Ovary (tissue), 10 donors: ENCODE measurements at places on chromosomes 2 and 18.

DNA sequence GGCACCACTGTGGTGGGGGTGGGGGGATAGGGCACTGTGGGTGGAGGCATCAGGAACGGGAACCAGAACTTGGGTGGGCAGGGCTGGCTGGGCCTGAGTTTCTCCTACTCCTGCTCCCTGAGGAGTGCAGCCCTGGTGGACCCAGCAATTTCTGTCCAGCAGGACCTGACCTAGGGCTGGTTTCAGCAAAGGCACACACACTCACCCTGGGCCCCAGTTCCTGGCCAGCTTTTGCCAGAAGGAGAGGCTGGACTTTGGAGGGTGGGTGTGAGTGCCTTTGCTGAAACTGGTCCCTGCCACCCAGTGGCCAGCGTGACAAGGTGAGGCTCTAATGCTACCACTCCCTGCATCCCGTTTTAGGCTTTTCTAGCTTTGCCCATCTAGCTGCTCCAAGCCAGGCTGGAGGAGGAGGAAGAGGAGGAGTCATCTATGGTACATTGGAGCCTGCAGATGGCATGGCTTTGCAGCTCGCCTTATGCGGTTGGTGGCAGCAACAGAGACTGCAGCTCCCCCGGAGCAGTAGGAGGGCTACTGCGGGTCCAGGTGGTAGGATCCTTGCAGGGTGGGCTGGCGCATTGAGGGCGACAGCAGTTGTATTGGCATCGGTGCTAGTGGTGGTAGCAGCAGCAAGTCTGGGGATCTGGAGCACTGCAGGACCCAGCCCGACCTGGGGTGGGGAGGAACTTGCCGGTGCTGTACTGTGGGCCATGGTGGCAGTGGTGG, 40.4 kb upstream of the IMP4 start:
- no peak for DNase-seq

DNA sequence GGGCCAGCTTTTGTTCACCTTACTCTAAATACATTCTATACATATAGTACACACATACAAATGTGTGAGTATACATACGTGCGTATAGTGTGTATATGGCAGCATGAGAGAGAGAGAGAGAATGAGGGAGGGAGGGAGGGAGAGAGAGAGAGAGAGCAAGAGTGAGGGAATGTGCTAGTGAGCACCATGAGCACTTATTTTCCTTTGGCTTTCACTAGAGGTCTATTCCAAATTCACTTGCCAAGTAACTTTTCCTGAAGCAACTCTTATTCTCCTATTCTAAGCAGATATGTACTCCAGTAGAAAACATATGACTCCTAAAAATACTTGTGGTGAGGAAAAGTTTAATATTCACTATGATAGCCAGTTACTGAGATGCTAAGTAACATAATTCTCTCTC, 85.7 kb downstream of the COBLL1 start:
- no peak for DNase-seq

DNA sequence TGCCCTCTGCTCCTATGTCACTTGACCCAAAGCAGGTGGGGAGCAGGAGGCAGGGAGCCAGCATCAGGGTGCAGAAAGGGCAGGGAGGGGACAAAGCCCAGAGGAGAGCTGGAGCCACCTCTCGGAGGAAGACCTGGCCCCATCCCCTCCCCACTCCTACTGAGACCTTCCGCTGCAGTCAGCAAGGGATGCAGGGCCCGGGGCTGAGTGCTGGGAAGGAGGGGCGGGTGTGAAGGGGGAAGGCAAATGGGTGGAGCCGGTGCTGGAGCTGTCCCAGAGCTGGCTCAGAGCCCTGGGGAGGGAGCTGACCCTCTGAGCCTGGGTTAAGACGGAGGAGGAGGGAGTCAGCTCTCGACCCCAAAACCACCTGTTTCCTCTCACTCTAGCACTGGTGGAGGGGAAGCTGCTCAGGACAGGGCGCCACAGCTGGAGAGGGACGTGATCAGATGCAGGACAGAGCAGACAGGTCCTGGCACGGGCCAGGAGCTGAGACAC, 33.8 kb downstream of the HS1BP3 start:
- peak; percentile 94 for DNase-seq

DNA sequence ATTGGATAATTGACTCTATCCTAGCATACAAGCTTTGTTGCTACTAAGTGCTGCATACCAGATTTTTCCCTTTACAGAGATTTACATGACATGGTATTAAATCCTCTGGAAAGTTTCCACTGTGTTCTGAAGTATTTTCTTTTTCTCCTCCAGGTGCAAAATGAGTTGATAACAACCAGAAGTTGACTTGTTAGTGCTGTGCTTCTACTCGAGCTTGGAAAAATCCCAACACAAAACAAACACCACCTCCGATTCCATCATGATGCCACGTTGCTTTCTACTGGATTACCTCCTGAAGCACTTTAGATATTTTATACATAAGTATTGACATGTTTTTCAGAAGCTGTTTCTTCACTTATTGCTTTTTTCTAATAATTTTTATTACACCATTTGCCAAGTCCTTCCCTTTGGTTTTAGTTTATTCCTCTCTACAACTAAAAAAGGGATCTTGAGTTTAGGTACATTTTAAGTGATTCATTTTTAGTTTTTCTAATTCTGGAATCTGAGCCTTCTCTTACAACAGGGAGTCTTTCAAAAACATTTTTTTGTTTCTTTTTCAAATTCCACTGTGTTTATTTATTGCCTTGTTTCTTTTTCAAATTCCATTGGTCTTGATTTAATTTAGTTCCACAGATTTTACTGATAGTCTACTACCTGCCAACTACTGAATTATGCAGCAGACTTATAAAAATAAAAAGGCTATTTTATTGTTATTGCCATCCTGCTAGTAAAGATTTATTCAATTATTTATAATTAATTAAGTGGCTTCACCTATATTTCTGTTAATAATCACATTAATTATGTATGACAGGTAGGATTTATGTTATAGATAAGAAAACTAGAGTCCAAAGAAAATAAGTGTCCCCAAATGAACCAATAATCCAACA, 143.4 kb downstream of the PPP1R1C start:
- DNase-seq, result no peak

- no peak for DNase-seq
These were observed 14.4 kb upstream of the VRK2 start for GRCh38 chr2:58032016-58032763.

GRCh38 chr2:9975805-9976447, 24.4 kb downstream of the GRHL1 start:
- DNase-seq, result no peak

DNA sequence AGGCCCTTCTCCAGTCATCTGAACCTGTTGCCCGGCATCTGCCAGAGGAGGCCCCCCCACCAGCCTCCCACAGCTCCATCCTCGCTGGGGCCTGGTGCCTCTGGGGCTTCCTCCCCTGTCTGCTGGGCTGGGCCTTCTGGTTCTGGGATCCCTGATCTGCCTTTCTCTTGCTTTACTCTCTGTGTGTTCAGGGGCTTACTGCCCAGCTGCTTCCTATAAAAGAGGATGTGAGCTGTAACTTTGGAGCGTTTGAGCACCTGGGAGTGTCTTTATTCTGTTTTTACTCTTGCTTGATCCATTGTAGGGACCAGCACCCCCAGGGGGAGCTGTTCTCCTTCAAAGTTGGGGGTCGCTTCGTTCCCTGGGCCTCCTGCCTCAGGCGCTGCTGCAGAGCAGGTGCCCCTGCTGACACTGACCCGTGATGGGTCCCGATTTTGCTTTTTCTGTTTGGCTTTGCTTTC, 23.1 kb upstream of the FAHD2A start:
- DNase-seq, result no peak

DNA sequence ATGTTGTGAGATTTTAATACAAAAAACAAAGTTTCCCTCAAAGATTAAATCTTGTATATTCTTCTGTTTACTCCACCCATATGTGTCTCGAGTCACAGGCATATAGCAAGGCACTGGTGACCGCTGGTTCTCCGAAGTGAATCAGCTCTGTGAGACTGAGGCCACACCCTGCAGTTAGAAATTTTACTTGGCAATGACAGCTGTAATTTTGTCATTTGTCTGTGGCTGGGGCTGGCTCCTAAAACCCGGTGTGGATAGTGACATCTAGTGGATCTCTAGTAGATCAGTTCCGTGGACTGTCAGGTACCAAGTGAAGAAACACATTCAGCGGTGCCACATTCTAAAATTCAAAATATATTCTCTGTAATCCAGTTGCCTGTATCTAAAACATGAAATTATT, 278.0 kb downstream of the NEDD4L start:
- no peak for DNase-seq

DNA sequence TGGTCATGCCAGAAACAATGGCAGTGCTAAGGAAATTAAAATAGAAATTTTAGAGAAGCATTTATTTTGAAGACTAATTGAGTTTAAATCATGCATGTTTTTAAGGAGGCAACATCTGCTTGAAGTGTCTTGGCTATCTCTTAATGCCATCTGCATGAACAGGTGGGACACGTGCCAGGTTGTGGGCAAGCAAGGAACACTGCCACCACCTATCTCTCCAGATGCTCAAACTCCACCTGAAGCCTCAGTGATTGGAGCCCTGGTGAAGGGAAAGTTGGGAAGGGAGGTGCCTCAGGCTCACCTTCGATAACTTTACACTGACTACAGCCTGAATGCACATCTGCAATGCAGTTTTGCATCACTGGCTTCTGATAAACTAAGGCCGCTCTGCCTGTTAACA, 91.5 kb downstream of the TPGS2 start:
- DNase-seq, result no peak

GRCh38 chr2:54191361-54192135, 64.5 kb downstream of the TSPYL6 start:
- DNase-seq, result no peak

GRCh38 chr2:169768262-169768995, 30.2 kb upstream of the SSB start:
- peak; percentile 25 for DNase-seq

DNA sequence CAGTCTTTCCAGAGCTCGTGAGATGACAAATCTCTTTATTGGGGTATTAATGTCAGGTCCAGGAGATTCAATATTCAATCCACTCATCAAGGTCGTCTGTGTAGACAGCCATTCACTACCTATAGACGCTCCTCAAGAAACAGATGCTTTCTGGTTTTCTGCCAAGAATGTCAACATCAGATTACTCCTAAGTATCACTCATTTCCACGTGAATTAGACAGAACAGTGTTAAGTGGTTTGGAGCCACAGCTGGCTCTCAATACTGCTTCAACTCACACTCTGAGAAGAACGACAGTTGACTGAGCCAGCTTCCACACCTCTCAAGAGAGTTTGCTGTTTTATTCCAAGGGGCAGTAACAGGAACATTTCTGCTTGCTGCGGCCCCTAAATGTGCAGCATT, 113.5 kb upstream of the NEDD4L start:
- no peak for DNase-seq

GRCh38 chr2:235695602-235695895, 201.7 kb downstream of the AGAP1 start:
- DNase-seq, result no peak

DNA sequence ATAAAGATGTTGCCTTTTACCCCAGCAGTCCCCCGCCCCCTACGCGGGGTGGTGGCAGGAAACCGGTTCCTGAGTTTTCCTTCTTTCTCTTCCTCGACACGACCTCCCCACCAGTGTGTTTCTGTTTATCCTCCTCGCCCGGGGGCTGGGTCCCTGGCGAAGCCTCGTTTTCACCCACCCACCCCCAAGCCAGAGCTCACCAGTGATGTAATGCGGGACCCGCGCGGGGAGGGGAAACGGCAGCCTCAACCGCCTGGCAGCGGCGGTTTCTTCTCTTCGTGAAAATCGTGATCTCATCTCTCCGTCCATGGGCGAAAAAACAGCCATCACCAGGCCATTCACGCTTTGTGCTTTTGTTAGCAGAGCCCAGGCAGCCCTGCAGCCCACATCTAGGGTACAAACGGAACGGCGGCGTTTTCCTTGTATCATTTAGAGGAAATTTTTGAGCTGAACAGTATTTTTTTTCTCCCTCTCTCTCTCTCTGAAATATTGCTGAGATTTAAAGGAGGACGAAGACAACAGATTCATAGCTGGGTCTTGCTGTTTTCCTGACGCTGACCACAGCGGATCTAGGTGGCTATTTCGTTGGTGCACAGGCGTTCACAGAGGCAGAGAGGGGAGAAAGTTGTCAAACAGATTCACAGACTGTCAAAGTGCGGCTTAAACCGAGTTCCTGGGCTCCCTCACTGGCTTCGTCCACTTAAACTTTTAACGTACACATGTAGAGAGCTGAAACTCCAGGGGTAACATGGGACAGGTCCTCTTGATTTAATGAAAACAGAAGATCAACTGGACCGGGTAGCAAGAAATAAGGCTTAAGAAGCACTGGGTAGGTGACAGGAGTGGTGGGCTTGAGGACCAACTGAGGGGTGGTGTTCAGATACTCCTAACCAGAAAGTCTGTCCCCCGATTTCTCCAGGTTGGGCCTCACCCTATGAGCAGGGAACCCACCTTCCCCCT, 21.9 kb upstream of the PAX3 start:
- DNase-seq, result no peak

DNA sequence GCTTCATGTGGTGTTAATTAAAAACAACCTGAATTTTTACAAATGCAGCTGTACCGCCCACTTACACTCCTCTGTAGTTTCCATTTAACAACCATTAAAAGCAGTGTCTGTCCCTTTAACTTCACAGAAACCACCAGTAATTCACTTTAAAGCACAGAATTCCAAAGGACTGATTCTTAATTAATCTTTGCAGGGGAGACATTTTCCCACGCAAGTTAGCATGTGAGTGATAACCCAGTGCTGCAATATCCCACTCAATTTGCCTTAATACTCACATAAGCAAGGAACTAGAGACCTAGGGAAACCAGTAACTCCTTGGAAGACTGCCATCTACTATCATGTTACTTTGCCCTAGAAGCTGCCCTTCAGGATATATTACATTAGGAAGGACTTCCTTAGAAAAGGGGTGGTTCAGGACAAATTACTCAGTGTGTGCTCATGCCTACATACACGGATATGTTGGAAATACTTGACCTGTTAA, 102.3 kb downstream of the OSR1 start:
- no peak for DNase-seq

- DNase-seq, result no peak
These were observed 390.1 kb upstream of the TRIB2 start for GRCh38 chr2:12326449-12327190.
